ENCODE measurements at places on chromosomes 6 and 20.
A peak's percentile ranks its signal among the peaks of the same experiment; 100 is the strongest.

- no peak for DNase-seq
These were observed 616.4 kb upstream of the AGPAT4 start for GRCh38 chr6:161890133-161890831.

DNA sequence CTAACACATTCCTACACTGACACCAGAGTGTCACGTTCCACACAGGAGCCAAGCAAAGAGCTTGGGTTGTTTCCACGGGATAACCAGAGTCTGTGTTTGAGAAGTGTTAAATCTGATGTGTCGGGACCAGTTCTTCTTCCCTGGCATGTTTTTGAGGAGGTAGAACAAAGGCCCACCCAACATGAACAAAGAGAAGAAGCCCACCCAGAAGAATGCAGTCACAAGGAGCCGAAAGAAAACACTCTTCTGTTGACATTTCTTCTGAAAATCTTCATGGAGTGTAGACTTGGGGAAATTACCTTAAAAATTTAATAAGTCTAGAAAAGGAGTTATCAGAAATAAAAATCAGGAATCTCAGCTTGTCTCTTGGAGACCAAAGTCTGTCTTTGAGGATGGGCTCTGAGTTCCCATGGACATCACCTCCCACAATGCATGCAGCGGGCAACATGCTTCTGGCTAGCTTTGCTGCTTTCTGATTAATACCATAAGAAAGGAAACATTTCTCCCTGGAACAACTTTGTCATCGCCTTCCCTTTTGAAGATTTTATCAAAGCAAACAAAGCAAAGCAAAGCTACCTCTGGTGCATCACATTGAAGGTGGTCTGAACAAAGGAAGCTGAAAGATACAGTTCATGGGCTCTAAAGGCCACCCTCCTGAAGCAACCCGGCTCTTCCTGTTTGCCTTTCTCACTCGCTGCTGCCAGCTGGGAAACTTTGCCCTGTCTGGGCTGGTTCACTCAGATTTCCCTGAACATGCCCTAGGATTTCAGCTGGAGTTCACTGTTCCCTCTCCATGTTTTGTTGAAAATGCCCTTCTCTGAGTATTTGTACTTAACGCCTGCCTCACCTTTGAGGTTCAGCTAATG lies 448.1 kb downstream of the KIF16B start:
- no peak for DNase-seq

DNA sequence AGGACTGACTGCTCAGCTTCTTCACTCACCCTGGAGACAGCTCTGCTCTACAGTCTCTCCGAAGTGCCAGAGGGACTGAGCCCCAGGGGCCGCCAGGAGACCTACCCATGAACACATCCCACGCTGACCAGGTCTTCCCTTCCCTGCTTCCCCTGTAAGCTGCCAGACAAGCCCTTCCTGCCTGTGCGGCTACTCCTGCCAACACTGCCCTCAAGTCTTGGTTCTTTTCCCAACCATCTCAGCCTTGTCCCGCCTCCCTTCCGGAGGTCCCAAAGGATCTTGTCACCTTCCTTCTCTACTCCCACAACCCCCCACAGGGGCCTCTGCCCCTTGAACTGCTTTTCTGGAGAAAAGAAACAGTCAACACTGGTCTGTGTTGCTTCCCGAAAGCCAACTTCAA lies 15.0 kb downstream of the CPNE5 start:
- no peak for DNase-seq

GRCh38 chr6:90156861-90157260 lies 139.8 kb downstream of the BACH2 start:
- DNase-seq: no peak

DNA sequence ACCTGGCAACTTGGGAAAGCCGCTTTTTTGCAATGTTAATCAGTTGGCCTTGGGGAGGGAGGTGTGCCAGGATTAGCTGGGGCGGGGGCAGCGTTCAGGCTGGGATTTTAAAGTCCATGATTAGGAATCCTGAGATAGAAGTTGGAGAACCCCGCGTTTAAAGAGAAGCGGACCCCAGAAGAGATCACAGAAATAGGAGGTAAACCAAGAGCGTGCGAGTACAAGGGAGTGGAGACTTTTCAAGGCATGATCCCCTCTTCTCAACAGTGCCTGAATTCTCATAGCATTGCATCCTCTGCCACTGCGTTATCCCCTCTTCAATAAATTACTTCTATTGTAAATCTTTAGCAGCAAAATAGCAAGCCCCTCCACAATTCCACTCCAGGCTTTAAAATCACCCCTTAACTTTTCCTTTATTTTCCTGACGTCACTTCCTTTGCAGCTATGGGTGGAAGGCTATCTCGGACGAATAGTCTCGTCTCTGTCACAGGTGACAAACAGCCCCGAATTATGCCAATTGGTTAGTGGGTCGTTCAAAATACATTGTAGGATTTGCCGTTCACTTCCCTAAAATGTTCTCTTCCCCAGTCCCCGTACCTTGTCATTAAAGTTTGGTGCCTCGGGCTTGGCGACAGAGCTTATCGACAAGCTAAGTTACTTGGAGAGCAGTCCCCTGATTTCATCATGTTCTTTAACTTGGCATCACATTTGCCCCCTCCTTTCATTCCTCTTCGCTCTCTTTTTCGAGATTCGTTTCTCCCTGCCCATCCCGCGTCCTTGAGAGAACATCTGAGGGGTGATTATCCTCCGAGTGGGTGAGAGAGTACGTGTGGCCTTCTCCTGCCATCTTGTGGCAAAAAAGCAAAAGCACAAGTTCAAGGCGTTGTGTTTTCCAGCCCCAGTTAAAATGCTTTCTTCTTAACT lies 17.1 kb downstream of the OR2B2 start:
- no peak for DNase-seq

GRCh38 chr6:130381459-130382380 lies 15.9 kb downstream of the TMEM200A start:
- no peak for DNase-seq

- no peak for DNase-seq
These were observed 20.3 kb downstream of the CST4 start for GRCh38 chr20:23668477-23668951.

- DNase-seq: peak; percentile 15
These were observed 176.4 kb downstream of the ARID1B start for GRCh38 chr6:156953479-156954146.

DNA sequence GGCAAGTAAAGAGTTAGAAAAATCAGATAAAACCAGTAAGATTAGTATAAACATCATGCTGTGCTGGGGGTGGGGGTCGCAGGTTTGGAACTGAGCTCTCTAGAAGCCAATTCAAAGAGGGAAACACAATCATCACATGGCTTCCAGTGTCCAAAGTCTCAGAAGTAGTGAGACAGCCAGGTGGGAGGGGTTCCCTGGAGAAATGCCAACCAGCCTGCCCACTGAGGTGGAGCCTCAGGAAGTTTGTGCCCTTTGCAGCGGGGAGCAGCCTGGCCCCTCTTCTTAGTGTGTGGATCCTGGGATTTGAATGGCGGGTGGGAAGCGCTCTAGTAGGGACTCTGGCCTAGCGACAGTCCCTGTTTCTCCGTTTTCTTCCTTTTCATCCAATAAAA lies 21.4 kb downstream of the C6orf15 start:
- DNase-seq: no peak

DNA sequence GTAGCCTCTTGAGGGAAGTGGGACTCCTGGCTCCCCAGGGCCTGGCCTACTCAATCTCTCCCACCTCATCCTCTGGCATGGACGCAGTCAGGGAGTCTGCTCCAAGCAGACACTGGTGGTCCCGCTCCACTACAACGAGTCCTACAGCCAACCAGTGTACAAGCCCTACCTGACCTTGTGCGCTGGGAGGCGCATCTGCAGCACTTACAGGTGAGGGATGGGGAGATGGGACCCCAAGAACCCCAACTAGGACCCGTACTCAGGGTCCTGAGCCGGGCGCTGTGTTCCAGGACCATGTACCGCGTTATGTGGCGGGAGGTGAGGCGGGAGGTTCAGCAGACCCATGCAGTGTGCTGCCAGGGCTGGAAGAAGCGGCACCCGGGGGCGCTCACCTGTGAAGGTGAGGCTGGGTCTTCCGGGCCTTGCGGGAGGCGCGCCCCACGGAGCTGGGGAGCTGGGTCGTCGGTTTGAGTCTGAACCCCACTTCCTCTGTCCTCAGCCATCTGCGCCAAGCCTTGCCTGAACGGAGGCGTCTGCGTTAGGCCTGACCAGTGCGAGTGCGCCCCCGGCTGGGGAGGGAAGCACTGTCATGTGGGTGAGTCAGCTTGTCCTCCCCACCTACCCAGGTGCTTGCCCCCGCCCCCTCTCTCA lies 2.1 kb downstream of the EGFL8 start:
- DNase-seq: no peak

- DNase-seq: no peak
These were observed 71.8 kb upstream of the FBXO30 start for GRCh38 chr6:145886228-145886956.

- no peak for DNase-seq
These were observed 591.0 kb upstream of the GJE1 start for GRCh38 chr6:141541581-141542324.

GRCh38 chr6:148747471-148748165 lies 788 bp downstream of the UST start:
- DNase-seq: no peak

GRCh38 chr6:115601509-115601908 lies 459.2 kb downstream of the FRK start:
- DNase-seq: no peak

DNA sequence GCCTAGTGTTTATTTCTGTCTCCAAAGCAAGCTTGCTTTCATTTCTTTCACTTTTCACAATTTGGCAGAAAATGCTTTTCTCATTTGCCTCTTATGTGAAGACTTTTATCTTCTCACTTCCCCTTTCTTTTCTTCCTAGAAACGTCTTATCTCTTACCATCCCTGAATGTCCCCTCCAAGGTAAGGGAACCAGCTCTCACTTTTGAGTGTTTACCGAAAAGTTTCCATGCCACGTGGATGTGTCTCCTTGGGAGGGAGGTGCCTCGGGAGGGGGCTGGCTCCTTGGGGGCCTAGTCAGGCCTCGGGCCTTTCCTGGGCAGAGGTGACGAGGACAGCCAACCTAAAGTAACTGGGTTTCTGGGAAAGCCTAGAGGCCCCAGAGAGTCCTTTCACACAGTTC lies 127.4 kb downstream of the CD24 start:
- DNase-seq: no peak

DNA sequence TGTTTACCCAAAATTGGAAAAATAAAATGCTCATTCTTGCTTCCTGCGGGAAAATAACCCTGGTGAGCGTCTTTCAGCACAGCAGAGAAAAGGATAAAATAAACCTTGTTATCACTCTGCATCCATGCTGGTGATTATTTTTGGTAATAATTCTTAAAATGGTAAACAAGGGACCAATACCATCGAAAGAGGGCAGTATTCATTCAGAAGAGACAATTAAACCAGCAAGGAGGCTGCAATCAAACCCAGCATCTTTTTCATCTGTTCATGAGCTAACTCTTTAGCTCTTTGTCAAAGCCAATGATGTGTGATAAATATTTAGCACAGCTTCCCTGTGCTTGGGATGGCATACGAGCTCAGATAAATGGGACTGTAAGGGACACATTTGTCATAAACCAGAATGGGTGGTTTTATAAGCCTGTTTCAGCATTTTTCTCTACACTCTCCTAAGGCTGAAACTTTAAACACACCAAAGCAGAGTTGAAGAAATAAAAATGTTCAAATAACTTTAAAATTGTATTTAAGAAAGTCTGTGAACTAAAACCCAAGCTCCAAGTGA lies 34.4 kb downstream of the CDH26 start:
- no peak for DNase-seq

GRCh38 chr6:35581633-35582032 lies 68.9 kb upstream of the TULP1 start:
- no peak for DNase-seq

DNA sequence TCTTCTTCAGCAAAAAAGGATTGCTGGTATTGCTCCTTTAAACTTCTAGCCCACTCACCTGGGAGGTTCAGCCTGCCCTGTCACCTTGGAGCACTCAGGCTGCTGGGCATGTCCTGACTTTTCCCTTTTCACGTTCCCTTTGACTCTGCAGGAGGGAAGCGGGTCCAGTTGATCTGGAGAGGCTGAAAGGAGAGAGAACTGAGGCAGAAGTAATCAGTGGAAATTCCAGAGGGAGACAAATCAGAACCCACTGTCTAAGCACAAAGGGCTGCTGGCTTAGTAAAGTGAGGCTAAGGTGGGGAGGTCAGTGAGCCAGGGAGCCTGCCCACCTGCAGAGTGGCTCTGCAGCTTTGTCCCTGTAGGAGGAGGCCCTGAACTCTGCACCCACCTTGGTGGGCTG lies 9.7 kb upstream of the SYNDIG1 start:
- DNase-seq: no peak

GRCh38 chr20:54090230-54091119 lies 20.1 kb upstream of the BCAS1 start:
- no peak for DNase-seq

- DNase-seq: no peak
These were observed 368.6 kb upstream of the CDH4 start for GRCh38 chr20:60883496-60883895.

DNA sequence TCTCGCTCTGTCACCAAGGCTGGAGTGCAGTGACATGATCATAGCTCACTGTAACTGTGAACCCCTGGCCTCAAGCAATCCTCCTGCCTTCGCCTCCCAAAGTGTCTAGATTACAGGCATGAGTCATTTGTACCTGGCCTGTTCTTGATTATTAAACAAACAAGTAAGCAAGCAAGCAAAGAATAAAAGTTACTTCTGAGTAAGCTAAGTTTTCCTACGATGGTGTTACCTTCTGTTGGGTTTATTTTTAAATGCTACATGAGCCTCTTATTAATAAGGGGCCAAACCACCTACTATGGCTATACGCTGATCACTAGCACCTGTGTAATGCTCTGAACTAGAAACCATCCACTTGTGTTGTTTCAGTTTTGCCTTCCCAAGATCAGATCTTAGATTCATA lies 50.8 kb downstream of the IL22RA2 start:
- DNase-seq: no peak

GRCh38 chr20:22303523-22303922 lies 280.8 kb downstream of the FOXA2 start:
- DNase-seq: no peak

DNA sequence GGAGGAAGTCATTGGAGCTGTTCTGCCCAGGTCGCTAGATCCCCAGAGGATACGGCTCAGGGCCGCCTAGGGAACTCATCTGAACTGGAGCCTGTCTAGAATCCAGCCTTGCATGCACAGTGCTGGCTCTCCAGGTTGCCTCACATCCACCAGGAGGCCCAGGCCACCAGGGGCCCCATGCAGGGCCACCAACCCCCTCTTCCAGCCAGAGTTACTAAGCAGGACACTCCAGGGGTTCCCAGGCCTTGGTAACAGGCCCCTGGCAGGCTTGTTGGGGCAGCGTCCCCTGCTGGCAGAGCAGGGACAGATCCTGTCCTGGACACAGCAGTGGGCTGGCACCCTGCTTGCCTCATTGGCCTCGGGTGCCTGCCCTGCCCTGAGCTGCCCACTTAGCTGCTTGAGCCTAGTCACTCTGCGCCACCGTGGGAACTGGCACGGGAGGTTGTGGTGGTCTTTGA lies 35.3 kb downstream of the EFCAB8 start:
- DNase-seq: no peak

GRCh38 chr6:55182016-55182650 lies 7.8 kb downstream of the HCRTR2 start:
- no peak for DNase-seq

- no peak for DNase-seq
These were observed 56.7 kb downstream of the TRIM27 start for GRCh38 chr6:28867086-28867409.

- no peak for DNase-seq
These were observed 431.5 kb upstream of the ARID1B start for GRCh38 chr6:156345700-156346099.

- no peak for DNase-seq
These were observed 79.0 kb upstream of the MRPS10 start for GRCh38 chr6:42296614-42297013.

GRCh38 chr6:138104618-138105213 lies 2.5 kb downstream of the PERP start:
- DNase-seq: no peak
